ENCODE measurements at places on chromosomes 7 and 10.

GRCh38 chr10:56035489-56035888, 325.6 kb downstream of the ZWINT start:
- H3K4me1 ChIP-seq, result no peaks in the 10 kb centered on the region
- no peak for DNase-seq
- no peaks in the 10 kb centered on the region for H3K27me3 ChIP-seq
- H3K36me3 ChIP-seq, result no peaks in the 10 kb centered on the region

- H3K27ac ChIP-seq, result no peak overlapping the region
- H3K27me3 ChIP-seq, result no peaks in the 10 kb centered on the region
- H3K4me1 ChIP-seq, result no peaks in the 10 kb centered on the region
- H3K4me3 ChIP-seq, result no peak overlapping the region
These were observed 163.3 kb downstream of the GRID1 start for GRCh38 chr10:86203162-86203905.

DNA sequence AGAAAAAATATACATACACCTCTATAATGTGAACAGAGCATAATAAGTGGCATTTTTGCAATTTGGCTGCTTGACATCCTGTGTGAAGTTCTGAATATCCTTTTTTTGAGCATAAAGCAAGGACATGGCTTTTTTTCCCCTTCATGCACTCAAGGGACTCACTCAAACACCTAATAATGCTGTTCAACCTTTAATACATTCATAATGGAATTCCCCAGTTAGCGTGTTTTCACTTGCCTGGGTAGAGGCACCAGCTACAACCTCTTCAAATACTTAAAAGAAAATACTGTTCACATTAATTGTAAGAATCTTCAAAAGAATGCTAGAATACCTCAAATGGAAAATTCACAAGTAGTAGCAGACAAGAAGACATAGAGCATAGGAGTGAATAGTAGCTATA, 316.8 kb downstream of the PCDH15 start:
- H3K36me3 ChIP-seq, result no peaks in the 10 kb centered on the region
- no peaks in the 10 kb centered on the region for H3K27me3 ChIP-seq
- no peak overlapping the region for H3K4me3 ChIP-seq
- no peak for DNase-seq

- H3K27me3 ChIP-seq, result no peaks in the 10 kb centered on the region
- no peaks in the 10 kb centered on the region for H3K36me3 ChIP-seq
- H3K4me3 ChIP-seq, result no peak overlapping the region
- DNase-seq, result no peak
- no peaks in the 10 kb centered on the region for H3K4me1 ChIP-seq
- no peak overlapping the region for H3K27ac ChIP-seq
These were observed 12.6 kb upstream of the COL1A2 start for GRCh38 chr7:94382132-94382531.

GRCh38 chr10:69956741-69957230, 95.9 kb upstream of the MACROH2A2 start:
- H3K27ac ChIP-seq, result no peak overlapping the region
- H3K4me1 ChIP-seq, result peaks cover 4% of the 10 kb centered on the region
- H3K36me3 ChIP-seq, result no peaks in the 10 kb centered on the region
- H3K27me3 ChIP-seq, result no peaks in the 10 kb centered on the region

DNA sequence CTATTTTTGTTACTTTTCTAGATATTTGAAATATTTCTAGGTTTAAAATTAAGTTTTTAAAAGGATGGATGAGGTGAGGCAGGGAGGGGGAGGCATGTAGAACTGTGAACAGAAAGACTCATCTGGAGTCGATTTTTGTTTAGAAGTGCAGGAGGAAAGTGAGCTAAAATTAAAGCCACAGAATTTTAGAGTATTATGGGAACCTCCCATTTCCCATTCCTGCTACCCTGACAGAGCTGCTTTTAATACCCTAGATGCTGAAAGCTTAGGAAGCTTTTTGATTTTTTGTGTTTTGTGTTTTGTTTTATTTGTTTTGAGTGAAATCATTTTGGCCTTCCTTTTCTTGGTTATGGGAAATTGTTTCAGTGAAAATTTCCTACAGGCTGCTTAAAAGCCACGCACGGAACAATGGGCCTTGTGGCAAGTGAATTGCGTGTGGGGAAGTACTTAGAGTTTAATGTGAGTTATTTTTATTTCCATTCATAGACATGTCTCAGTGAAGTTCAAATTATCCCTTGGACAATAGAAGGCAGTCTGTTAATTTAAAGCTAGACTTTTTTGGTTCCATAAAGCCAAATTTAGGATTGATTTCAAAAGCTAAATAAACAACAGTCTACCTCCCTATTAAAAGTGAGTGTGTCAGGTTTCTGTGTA, 102.0 kb upstream of the HDAC9 start:
- no peak for DNase-seq
- H3K4me1 ChIP-seq, result no peaks in the 10 kb centered on the region
- no peak overlapping the region for H3K27ac ChIP-seq

DNA sequence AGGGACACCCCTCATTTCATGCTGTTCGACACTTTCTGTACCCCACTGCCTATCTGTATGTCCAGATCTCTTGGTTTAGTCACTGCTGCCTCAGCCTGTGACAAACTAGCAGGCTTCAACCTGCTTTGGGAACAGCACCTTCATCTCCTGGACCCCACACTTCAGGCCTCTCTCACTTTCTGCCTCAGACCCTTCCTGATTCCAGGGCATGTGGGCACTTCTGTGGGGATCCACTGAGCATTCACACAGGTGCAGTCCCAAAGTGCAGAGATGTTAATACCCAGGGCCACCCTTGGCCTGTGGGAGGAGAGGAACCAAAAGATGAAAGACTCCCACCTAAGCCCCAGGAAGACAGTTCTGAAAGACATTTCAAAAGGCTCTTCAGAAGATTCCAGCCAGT, 29.4 kb upstream of the C10orf71 start:
- no peaks in the 10 kb centered on the region for H3K4me1 ChIP-seq
- DNase-seq, result no peak
- no peak overlapping the region for H3K27ac ChIP-seq
- no peak overlapping the region for H3K4me3 ChIP-seq
- no peaks in the 10 kb centered on the region for H3K36me3 ChIP-seq
- H3K27me3 ChIP-seq, result no peaks in the 10 kb centered on the region

GRCh38 chr7:1669064-1669951, 769 bp upstream of the ELFN1 start:
- H3K36me3 ChIP-seq, result no peaks in the 10 kb centered on the region
- H3K4me1 ChIP-seq, result peaks cover 13% of the 10 kb centered on the region
- DNase-seq, result no peak
- no peak overlapping the region for H3K27ac ChIP-seq
- H3K27me3 ChIP-seq, result no peaks in the 10 kb centered on the region
- no peak overlapping the region for H3K4me3 ChIP-seq

- H3K4me3 ChIP-seq, result no peak overlapping the region
- H3K36me3 ChIP-seq, result no peaks in the 10 kb centered on the region
- H3K27me3 ChIP-seq, result no peaks in the 10 kb centered on the region
- no peaks in the 10 kb centered on the region for H3K4me1 ChIP-seq
These were observed 7.4 kb upstream of the MALRD1 start for GRCh38 chr10:19041171-19041570.

DNA sequence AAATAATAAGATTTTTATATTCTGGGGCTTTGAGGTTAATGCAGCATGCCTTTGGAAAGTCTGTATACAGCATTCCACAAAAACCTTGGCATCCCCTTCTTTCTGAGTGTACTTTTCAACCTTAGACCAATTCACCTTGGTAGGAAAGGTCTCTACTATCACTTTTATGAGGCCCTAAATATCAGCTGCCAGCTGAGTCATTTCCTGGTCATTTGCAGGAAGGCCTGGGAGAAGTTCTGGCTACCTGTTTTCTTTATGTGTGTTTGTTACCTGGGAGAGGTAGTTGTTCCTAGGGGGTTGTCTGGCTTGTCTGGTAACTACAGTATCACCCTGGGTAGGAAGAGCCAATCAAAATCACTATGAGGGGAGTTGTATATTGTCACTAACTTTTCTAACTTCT, 4.1 kb downstream of the SPAM1 start:
- H3K36me3 ChIP-seq, result no peaks in the 10 kb centered on the region
- H3K27me3 ChIP-seq, result no peaks in the 10 kb centered on the region
- no peak for DNase-seq
- H3K27ac ChIP-seq, result no peak overlapping the region

DNA sequence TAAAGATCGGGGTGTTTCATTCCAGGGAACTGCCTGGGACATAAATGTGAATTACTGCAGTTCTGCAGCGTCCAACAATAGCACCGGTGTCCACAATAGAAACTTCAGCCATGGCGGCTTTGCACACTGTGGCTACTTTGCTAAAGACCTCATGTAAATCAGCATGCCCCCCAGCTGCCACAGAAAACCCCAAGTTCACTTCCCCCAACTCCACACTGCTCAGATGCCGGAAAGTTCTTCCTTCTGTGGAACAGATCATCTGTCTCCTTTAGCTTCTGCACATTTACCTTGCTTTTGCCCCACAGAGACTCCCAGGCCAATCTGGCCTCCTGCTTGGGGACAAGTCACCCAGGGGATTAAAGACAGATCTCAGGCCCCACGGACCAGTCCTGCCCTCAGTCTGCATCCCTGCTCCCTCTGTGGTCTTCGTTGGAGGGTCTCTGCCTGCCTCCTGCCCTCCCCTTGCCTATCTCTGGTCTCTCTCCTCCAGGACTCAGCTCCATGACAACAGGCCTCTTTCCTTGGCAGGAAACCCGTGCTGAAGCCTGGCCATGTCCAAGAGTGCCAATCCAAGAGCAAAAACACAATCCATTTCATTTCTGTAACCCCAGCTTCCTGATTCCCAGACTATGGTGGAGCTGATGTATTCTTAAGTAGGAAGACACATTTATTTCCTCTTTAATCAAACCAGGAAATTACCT, 403.2 kb downstream of the RPS24 start:
- H3K27me3 ChIP-seq, result no peaks in the 10 kb centered on the region
- no peak overlapping the region for H3K27ac ChIP-seq
- H3K4me3 ChIP-seq, result no peak overlapping the region

DNA sequence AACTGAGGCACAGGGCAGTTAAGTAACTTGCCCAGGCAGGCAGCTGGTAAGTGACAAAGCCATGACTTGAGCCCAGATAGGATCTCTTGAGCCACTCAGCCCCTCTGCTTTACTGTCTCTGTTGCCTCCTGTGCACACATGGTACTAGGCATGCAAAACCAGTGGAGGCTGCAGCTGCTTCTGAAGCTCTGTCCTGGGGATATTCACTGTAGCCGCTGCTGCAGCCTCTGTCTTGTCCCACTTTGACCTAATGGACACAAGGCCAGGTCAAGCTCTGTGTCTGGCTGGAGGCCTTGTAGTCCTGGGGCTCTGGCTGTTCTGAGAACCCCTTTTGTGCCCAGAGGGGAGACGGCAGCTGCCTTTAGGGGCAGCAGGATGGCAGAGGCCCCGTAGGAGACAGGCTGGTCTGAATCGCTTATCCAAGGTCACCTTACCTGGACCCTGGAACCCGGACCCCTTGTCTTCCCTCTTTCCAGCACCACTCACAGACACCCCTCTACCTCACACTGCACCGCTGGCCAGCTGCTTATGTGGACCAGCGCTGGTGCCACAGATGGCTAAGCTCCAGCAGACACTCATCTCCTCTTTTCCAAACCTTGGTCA, 57.6 kb downstream of the TSPAN15 start:
- no peaks in the 10 kb centered on the region for H3K4me1 ChIP-seq
- H3K27me3 ChIP-seq, result no peaks in the 10 kb centered on the region
- H3K4me3 ChIP-seq, result no peak overlapping the region
- no peak for DNase-seq
- H3K27ac ChIP-seq, result no peak overlapping the region

DNA sequence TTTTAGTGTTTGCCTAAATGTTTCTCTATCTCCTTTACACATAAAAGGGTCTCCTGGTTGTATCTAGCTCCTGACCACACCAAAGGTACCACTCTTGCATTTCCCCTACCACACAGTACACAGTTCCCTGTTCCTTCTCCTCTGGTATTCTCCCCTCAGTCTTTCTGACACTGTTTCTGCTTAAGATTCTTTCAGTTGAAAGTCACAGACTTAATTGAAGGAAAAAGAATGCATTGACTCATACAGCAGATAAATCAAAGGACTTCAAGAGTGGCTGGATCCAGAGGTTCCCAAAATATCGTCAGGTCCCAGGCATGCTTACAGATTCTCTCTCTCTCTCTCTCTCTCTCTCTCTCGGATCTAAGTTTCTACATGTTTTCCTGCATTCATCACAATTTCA, 185.6 kb upstream of the LRGUK start:
- H3K27me3 ChIP-seq, result no peaks in the 10 kb centered on the region
- H3K4me1 ChIP-seq, result no peaks in the 10 kb centered on the region
- no peak overlapping the region for H3K4me3 ChIP-seq
- no peak overlapping the region for H3K27ac ChIP-seq
- no peaks in the 10 kb centered on the region for H3K36me3 ChIP-seq

GRCh38 chr7:44394112-44394447, 68.7 kb upstream of the CAMK2B start:
- H3K36me3 ChIP-seq, result peaks cover 6% of the 10 kb centered on the region
- no peaks in the 10 kb centered on the region for H3K27me3 ChIP-seq
- no peaks in the 10 kb centered on the region for H3K4me1 ChIP-seq
- H3K27ac ChIP-seq, result no peak overlapping the region
- no peak for DNase-seq

DNA sequence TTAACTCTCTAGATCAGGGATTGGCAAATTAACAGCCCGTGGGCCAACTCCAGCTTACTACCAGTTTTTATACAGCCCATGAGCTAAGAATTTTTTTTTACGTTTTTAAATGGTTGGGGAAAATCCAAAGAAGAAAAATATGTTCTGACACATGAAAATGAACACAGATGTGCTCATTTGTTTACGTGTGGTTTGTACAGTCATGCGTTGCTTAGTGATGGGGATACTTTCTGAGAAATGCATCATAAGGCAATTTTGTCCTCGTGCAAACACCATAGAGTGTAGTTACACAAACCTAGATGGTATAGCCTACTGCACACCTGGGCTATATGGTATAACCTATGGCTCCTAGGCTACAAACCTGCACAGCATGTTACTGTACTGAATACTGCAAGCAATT, 8.3 kb upstream of the SMKR1 start:
- no peaks in the 10 kb centered on the region for H3K27me3 ChIP-seq
- DNase-seq, result no peak
- H3K36me3 ChIP-seq, result no peaks in the 10 kb centered on the region
- H3K27ac ChIP-seq, result no peak overlapping the region
- H3K4me3 ChIP-seq, result no peak overlapping the region

GRCh38 chr10:85617751-85618546, 748.6 kb downstream of the GRID1 start:
- DNase-seq, result no peak
- H3K27ac ChIP-seq, result no peak overlapping the region
- no peak overlapping the region for H3K4me3 ChIP-seq
- no peaks in the 10 kb centered on the region for H3K4me1 ChIP-seq
- H3K27me3 ChIP-seq, result no peaks in the 10 kb centered on the region
- H3K36me3 ChIP-seq, result no peaks in the 10 kb centered on the region

DNA sequence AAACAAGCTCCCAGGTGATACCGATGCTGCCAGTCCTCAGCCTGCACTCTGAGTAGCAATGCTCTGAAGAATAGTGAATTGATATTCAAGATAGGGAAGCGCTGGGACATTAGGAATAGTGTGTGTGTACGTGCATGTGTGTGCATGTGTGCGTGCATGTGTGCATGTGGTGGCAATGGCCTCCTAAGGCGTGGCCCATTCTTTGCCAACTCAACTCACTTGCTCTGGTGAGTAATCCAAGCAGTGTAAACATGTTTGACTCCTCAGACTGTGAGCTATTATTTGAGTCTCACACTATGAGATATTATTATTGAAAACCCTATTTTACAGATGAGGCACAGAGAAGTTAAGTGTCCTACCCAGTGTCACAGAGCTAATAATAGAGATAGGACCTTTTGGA, 186.6 kb downstream of the RAB11FIP2 start:
- peaks cover 5% of the 10 kb centered on the region for H3K27me3 ChIP-seq
- H3K36me3 ChIP-seq, result no peaks in the 10 kb centered on the region
- no peak overlapping the region for H3K27ac ChIP-seq
- no peaks in the 10 kb centered on the region for H3K4me1 ChIP-seq

Data from pancreas (tissue), 10 donors.